ENCODE measurements at places on chromosomes 7 and 10. TPM values are rescaled to one million over a fixed set of nuclear protein-coding genes. Genes with fewer than 3 reads are reported as not detected.

DNA sequence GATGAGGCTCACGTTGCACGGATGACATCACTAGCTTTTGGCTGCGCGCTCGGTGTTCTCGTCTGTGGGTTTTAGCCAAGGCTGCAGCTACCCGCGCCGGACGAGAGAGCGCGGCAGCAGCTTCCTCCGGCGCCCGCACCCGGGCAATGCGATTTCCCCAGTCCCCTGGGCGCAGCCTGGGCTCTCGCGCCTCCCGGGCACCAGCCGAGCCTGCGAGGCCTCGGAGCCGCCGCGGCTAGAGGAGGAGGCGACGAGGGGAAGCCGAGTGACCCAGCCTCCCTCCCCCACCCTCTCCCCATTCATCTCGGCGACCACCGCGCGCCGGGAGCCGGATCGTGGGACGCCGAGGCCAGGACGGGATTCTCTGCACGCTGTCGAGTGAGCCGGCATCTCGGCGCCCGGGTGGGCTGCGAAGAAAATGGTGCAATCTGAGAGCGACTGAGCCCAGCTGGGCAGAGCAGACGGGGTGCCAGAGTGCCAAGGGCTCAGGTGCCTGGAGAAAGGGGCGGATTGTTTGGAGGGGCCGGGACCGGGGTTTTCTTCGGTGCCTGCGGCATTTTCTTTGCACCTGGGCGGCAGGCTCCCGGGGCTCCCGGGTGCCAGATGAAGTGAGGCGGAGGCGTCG is 1.2 kb upstream of the TMEM178B start:
- peak; percentile 76 for DNase-seq

- DNase-seq = no peak
These were observed 181.8 kb upstream of the AGK start for GRCh38 chr7:141369422-141369821.

- DNase-seq = no peak
These were observed 42.8 kb downstream of the WIPI2 start for GRCh38 chr7:5232874-5233273.

GRCh38 chr7:69439636-69440325 is 158.5 kb upstream of the AUTS2 start:
- DNase-seq = no peak

The NAT16 gene
- 2.4 TPM for total RNA-seq

GRCh38 chr7:7190142-7190541 is 7.8 kb downstream of the C1GALT1 start:
- no peak for DNase-seq

- no peak for DNase-seq
These were observed 206.5 kb upstream of the CNTNAP2 start for GRCh38 chr7:145909991-145910513.

The BAG3 gene
- 15.7 TPM for total RNA-seq
